ENCODE measurements at places on chromosomes 12 and 14. TPM values are rescaled to one million over a fixed set of nuclear protein-coding genes. Genes with fewer than 3 reads are reported as not detected.
A peak's percentile ranks its signal among the peaks of the same experiment; 100 is the strongest.

GRCh38 chr12:117926391-117926899, 42.3 kb downstream of the KSR2 start:
- DNase-seq, result no peak

- DNase-seq, result no peak
Observed at GRCh38 chr14:102201776-102202175, 62.1 kb downstream of the WDR20 start.

DNA sequence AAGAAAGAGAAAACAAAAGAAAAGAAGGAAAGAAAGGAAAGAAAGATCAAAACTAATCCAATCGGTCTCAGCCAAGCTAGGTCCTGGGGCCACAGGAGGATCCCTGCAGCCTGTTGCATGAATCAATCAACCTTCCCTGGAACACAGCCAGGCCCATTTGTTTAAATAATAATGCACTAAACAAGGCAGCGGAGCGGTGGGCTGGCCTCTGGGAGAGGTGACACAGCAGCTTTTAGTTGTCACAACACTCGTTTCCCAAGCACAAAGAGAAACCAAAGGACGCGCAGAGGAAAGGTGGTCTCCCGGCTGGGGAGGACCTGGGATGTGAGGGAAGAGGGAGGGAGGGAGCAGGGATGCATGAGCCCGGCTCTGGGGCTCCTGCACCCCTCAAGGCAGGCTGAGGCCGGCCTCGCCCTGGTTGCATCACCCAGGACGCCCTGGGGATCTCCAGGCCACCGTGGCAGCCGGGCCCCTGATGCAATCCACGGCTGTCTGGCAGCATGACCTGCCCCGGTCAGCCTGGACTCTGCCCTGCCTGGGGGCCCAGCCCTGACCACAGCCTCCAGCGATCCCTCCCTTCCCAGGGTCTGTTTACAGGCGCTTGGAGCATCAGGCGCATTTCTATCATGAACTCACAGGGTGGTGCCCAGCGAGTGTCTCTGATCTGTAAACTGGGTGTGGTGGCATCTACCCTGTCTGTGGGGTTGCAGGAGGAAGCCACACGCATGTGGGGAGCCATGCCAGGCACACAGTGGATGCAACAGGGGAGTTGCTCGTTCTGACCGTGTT, 32.5 kb downstream of the MMP17 start:
- peak; percentile 93 for DNase-seq

- DNase-seq, result no peak
Observed at GRCh38 chr14:71556730-71557129, 375.5 kb upstream of the RGS6 start.

DNA sequence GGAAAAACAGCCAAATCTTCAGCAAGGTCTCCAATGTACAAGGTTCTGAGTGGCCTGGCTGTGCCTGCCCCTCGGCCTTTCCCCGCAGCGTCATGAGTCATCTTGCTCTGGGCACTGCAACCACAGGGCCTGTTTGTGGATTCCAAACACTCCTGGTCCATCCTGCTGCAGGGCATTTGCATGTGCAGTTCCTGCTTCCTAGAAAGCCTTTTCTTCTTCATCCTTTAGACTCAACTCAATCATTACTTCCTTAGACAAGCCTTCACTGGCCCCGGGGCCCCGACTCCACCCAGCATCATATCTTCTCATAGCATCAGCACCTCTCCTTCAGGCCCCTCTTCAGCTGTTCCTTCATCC, 101.8 kb upstream of the EGLN3 start:
- DNase-seq, result peak; percentile 34

DNA sequence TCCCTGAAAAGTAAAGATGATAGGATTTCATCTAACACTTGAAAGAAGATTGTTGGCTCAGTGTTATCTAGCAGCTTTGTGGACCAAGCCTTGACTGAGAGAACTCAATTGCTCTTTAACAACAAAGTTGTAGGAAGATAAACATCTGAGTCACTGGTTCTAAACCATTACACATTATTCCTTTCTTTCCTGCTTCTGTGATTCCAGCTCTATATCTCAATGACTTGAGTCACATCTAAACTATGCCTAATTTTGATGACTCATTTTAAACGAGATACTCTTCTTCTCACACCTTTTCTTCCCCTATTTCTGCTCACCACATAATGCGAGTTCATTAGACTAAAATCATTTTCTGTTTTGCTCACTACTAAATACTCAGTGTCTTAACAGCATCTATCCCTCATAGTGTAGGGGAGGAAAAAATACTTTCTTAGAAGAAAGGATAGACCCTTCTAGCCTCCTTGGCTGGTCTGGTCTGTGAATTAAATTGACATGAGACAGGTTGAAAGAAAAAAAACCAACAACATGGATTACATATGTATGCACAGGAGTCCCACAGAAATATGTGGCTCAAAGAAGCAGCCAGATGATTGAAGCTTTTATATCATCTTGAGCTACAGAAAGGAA, 201.4 kb downstream of the C12orf50 start:
- peak; percentile 73 for DNase-seq

LGR5 gene
- total RNA-seq, result not detected

GLIPR1L1 gene
- not detected for total RNA-seq

DNA sequence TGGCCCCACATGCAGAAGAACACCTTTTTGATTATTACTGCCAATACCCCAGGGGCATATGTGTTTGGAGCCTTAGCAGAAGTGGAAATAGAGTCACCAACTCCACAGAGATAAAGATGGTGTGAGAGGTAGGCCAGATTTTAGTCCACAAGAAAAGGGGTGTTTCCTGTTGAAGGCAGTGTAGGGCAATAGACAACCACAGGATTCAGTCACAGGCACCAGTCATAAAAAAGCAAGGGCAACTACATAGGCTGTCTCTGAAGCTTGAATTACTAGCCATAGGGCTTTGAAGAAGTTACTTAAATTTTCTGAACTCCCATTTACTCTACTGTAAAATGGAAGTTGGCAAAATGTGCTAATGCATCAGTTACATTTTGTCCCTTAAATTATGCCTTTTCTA, 18.9 kb downstream of the ERP27 start:
- no peak for DNase-seq

GRCh38 chr12:111409403-111409779, 3.7 kb downstream of the SH2B3 start:
- DNase-seq, result peak; percentile 42

NFE2 gene
- total RNA-seq, result 0.40 TPM

GRCh38 chr14:79278286-79278797, 933.0 kb downstream of the DIO2 start:
- DNase-seq, result no peak

- no peak for DNase-seq
Observed at GRCh38 chr12:98758331-98758730, 113.2 kb downstream of the APAF1 start.

DNA sequence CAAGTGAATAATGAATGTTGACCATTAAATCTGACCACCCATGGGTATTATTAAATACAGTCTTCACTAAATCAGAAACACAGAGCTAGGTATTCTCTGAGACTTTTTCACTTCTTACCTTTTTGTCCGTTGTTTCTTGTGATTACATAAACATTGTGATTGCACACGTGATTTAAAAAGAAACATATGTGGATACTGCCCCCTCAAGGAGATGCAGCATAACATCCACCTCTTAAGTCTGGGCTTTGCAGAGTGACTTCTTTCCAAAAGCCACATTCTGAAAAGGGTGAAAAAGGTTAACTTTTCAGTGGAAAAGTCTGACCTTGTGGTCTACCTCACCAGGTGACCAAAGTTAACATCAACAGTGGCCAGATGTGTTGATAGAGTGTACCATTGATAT, 185.5 kb upstream of the FAR2 start:
- DNase-seq, result peak; percentile 49

NGB gene
- not detected for total RNA-seq

TAC3 gene
- not detected for total RNA-seq

WIF1 gene
- total RNA-seq, result not detected

SLC39A2 gene
- total RNA-seq, result not detected

DNA sequence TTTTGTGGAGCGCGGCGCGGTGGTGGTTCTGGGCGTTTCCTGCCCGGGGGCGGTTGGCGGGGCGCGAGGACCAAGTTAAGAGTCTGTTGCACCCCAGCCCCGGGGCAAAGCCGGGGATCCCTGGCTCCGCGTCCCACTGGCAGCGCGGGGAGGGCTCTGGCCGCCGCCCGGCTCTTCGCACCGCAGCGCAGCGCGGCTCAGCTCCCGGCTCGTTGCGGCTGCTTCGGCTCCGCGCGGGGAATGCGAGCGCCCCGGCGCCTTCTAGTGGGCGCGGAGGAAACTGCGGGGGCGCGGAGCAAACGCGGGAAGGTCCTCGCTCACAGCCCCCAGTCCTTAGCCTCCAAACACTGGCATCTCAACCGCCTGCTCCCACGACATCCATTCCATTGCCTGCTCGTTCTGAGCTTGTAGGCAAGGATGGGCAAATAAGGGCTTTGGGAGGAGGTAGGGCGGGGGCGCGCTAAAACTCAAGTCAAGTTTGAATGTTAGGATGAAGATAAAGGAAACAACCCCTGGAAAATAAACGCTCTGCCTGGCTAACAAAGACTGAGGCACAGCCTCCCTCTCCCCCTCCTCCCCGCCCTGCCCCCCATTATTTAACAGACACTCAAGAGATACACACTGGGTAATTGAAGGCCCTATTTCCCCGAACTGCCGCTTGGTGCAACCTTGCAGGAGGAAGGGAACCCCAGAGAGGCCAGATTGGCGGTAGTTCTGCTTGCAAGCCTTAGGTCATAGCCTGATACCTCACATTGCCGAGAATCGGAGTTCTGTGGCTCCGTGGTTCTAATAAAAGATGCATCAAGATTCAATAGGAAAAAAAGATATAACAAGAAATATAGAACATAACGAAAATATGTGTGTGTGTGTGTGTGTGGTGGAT, at the start of gene B4GALNT1:
TSS of gene B4GALNT1 (minus strand) at position 244 of the 883 bp plus-strand sequence. CDS start 1,069 bp downstream, outside the sequence.
- DNase-seq, result peak; percentile 58
